Neural progenitor cell (in vitro differentiated cells): ENCODE measurements at places on chromosomes 5 and 9. TPM values are rescaled to one million over a fixed set of nuclear protein-coding genes. Genes with fewer than 3 reads are reported as not detected.

DNA sequence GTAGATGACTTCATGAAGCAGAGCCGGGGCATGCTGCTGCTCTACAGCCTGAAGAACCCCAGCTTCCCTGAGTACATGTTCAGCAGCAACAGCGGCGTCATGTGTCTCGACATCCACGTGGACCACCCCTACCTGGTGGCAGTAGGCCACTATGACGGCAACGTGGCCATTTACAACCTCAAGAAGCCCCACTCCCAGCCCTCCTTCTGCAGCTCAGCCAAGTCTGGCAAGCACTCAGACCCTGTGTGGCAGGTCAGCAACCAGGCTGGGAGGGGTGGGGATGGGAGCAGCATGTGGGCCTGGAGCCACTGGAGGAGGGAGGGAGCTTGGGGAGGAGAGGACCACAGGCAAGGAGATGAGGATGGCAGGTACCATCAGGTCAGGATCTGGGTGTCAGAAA lies 16.2 kb downstream of the ENHO start:
- no peak for DNase-seq

DNA sequence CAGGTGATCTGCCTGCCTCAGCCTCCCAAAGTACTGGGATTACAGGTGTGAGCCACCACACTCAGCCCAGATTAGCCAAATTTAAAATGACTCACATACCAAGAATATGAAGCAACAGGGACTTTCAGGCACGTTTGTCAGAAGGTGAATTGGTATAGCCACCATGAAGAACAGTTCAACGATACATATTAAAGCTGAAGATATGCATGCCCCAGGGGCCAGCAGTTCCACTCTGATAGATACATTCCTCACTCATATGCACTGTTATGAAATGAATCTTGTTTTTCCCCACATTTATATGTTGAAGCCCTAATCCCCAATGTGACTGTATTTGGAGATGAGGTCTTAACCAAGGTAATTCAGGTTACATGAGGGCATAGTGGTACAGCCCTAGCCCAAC lies 22.5 kb downstream of the SLC35D2 start:
- DNase-seq: no peak

DNA sequence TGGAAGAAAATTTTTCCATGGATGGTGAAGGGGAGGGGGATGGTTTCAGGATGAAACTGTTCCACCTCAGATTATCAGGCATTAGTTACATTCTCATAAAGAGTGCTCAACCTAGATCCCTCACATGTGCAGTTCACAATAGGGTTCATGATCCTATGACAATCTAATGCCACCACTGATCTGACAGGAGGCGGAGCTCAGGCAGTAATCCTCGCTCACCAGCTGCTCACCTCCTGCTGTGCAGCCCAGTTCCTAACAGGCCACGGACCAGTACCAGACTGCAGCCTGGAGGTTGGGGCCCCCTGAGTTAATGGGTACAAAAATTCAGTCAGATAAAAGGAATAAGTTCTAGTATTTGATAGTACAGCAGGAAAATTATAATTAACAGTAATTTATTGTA lies 337.2 kb downstream of the NPR3 start:
- DNase-seq: peak; percentile 42

DNA sequence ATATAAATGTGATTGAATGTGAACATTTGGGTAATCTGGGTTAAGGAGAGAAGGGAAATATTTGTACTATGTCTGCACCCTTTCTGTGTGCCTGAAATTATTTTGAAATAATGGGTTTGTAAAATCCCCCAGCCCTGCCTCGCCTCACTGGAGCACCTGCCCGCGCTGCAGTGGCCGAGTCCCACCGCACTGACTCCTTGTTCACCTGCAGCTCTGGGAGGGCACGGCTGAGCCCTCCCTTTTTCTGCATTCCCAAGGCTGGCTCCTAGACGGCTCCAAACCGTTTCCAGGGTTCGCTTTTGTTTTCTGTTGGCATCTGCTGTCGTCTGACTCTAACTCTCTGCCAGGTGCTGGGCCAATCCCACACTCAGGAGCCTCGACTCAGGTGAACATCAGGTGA lies 17.6 kb upstream of the PPP1R26 start:
- DNase-seq: no peak

GRCh38 chr9:113493203-113493520 lies 29.6 kb downstream of the RGS3 start:
- DNase-seq: no peak

GRCh38 chr9:32742296-32742695 lies 41.0 kb upstream of the TMEM215 start:
- no peak for DNase-seq

- no peak for DNase-seq
Observed at GRCh38 chr5:167460449-167461020, 830.9 kb upstream of the WWC1 start.

CCDC187 gene
- total RNA-seq: 0.09 TPM in 1 of 2 replicates, not detected in the other

ADAMTSL2 gene
- total RNA-seq: 0.30 and 0.99 TPM in 2 replicates

FOXE1 gene
- total RNA-seq: not detected in 2 replicates
